ENCODE measurements at places on chromosomes 4 and X. TPM values are rescaled to one million over a fixed set of nuclear protein-coding genes. Genes with fewer than 3 reads are reported as not detected.

RWDD4 gene
- 27.5 TPM for total RNA-seq

SLC9B1 gene
- total RNA-seq: 1.3 TPM

SRPK3 gene
- total RNA-seq: not detected

CENPVL1 gene
- total RNA-seq: 0.32 TPM

TRIM75 gene
- not detected for total RNA-seq

ZGRF1 gene
- 8.5 TPM for total RNA-seq

DKK2 gene
- total RNA-seq: 4.4 TPM

NXF2B gene
- total RNA-seq: 0.16 TPM

TKTL1 gene
- total RNA-seq: not detected

SMR3B gene
- total RNA-seq: not detected

MID2 gene
- total RNA-seq: not detected

CDX4 gene
- total RNA-seq: not detected

FGF13 gene
- total RNA-seq: 24.2 TPM

AMER1 gene
- 1.8 TPM for total RNA-seq

FHDC1 gene
- total RNA-seq: 0.53 TPM

LEF1 gene
- total RNA-seq: 101 TPM

ABRAXAS1 gene
- total RNA-seq: 14.0 TPM

PNMA6A gene
- 9.4 TPM for total RNA-seq

UGT2B15 gene
- total RNA-seq: not detected

GYPE gene
- total RNA-seq: 0.37 TPM

LANCL3 gene
- total RNA-seq: not detected

TEC gene
- 2.9 TPM for total RNA-seq

ZNF185 gene
- 0.92 TPM for total RNA-seq

RAB33A gene
- 0.18 TPM for total RNA-seq

SYTL4 gene
- 1.3 TPM for total RNA-seq

SSX2 gene
- total RNA-seq: not detected

PCDH10 gene
- total RNA-seq: 0.08 TPM

SHROOM3 gene
- total RNA-seq: 0.88 TPM

ZNF157 gene
- total RNA-seq: not detected

MXRA5 gene
- total RNA-seq: 0.03 TPM

MAGEE2 gene
- total RNA-seq: not detected

PRDM8 gene
- 0.05 TPM for total RNA-seq

Measured in SK-MEL-5 (cell line).